ENCODE measurements at places on chromosomes 5 and 9.

- DNase-seq: peak; percentile 12
These were observed 38.3 kb downstream of the ZDHHC21 start for GRCh38 chr9:14654932-14655331.

DNA sequence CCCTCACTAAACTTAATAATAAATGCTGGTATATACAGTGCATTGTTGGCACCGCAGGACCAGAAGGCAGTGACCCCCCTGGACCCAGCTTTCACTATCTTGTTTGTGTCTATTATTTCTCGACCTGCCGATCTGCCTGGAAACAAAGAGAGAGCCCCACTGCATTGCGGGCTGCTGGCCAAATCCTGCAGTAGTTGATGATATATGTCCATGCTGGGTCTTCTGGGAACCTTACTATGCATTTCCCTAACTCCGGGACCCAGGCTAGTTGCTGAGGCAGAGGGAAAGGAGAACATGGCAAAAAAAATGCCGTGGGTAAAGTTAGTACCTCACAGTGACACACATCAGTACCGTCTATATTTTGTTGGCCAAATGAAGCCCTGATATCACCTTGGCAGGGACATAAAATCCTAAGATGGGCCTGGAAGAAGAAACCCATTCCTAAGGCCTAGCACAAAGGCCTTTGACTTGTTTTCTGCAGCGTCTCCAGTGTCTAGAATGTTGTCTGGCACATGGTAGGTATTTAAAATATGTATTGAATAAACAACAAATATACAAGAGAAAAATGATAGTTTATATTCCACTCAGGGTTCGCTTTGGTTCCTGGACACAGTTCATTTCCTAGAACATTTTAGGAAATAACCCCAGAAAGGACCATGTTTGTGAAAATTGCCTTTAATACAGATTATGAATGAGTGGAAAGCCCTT is 46.1 kb downstream of the NMUR2 start:
- DNase-seq: no peak

- DNase-seq: no peak
These were observed 40.3 kb upstream of the ANKRD55 start for GRCh38 chr5:56273376-56273955.

GRCh38 chr5:94754824-94755223 is 136.4 kb downstream of the SLF1 start:
- DNase-seq: no peak

DNA sequence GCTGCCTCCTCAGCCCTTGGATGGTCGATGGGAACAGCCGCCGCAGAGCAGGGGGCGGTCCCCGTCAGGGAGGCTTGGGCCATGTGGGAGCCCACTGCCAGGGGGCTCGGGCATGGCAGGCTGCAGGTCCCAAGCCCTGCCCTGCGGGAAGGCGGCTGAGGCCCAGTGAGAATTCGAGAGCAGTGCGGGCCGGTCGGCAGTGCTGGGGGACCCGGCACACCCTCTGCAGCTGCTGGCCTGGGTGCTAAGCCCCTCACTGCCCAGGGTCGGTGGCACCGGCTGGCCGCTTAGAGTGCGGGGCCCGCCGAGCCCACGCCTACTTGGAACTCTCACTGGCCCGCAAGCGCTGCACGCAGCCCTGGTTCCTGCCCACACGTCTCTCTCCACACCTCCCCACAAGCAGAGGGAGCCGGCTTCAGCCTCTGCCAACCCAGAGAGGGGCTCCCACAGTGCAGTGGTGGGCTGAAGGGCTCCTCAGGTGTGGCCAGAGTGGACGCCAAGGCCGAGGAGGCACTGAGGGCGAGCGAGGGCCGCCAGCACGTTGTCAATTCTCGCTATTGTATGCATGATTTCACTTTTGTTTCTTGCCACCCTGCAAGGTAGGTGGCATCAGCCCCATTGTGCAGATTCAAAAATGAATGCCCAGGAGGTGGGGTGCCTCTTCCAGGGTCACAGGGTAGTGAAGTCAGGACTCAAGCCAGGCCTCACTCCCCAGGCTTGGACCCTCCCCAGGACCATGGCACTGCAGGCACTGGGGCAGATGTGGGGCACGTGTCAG is 48.6 kb downstream of the COL15A1 start:
- DNase-seq: no peak

GRCh38 chr5:88364991-88365390 is 96.3 kb upstream of the TMEM161B start:
- no peak for DNase-seq

DNA sequence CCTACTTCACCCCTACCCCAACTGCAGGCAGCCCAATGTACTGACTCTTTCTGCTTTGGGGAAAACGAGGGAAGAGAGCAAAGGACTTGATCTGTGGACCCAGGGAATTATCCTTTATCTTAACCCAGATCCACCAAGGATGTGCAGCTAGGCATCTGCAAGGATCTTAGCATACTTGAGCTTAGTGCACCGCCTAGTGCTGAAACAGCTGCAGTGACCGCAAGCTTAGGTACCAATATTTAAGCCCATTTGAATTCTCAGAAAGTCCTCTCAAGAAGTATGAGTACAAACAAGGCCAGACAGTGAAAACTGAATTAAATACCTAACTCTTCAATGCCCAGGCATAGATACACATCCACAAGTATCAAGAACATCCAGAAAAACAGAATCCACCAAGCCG is 576.7 kb upstream of the ADAMTS16 start:
- peak; percentile 24 for DNase-seq

DNA sequence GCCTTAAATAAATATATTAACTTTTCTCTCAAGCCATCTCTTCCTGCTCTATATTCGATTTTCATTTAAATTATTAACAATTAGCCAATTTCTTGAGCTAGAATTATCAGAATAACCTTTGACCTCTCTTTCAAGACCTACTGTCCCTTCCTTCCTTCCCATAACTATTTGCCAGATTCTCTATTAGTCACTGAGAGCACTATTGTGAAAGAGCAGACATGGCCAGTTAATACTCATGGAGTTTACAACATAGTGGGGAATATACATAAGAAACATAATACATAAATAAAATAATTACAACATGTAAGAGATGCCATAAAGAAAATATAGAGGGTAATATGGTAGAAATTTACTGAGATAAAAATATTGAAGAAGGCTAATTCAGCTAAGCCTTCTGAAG is 72.1 kb upstream of the CHD1 start:
- no peak for DNase-seq

DNA sequence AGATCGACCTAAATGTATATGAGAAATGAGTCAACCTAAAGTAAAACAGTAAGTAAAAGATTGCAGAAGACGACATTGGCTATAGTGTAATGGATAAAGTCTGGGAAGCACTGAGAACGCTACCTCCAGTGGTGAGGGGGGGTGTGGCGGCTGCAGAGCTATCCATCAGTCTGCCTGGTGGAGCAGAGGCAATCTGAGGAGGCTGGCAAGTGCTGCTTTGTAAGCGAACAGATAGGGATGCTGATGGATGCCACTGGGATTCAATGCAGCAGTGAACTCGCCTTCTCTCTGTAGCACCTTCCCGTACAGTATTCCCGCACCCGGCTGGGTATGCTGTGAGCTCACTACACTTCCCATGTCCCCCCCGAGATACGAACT is 261.5 kb downstream of the NSG2 start:
- DNase-seq: no peak

DNA sequence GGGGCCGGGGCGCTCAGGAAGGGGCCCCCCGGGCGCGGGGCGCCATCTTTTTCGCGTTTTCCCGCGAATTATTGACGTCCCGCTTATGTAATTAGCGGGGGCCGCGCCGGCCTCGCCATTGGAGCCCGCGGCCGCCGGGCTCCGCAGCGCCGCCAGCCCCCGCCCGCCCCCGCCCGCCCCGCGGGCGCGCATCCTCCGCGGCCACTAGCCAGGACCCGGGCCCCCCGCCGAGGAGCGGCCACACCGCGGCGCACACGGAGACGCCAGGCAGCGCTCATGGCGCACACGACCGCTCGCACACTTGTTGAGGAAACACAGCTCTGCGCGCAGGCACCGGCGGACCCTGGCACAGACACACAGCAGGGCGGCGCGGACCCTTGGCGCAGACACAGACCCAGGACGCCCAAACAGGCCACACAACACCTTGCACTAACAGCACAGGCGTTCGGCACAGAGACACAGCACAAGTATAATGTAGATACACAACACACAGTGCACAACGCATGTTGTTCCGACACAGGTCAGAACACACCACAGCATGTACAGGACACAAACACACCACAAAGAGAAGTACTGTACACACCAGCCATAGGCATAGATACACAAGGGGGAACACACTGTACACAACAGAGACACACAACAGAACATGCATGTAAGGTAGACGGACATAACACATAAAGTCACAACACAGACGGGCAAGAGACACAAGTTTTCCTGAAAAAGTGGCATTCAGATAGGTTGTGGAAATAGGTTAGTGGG is 467 bp upstream of the PHF19 start:
- DNase-seq: peak; percentile 89

DNA sequence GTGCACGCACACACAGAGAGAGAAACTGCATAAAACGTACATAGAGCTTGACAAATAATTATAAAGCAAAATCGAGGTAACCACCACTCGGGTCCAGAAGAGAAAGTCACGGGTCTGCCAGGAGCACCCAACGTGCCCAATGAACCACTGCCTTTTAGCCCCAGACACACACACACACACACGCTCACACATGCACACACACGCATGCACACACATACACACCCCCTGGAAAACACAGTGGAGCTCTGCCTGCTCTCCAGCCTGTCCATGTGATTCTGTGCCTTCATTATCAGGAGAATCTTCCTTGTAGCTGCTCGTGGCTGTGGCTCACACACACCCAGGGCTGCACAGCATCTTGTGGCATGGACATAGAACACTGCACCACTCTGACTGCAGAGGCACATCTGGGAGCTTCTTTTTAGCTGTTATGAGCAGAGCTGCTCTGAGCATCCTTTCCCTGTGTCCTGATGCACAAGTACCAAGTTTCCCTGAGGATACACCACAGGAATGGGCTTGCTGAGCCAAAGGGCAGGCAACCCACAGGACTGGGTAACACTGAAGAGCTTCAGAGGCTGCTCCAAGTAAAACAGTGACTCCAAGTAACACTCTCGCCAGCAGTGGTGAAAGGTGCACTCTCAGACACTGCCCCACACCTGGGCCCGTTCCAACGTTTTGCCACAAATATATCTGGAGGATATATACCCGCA is 58.9 kb downstream of the CAMSAP1 start:
- no peak for DNase-seq

- peak; percentile 52 for DNase-seq
These were observed 46.0 kb downstream of the CRB2 start for GRCh38 chr9:123401879-123402513.

DNA sequence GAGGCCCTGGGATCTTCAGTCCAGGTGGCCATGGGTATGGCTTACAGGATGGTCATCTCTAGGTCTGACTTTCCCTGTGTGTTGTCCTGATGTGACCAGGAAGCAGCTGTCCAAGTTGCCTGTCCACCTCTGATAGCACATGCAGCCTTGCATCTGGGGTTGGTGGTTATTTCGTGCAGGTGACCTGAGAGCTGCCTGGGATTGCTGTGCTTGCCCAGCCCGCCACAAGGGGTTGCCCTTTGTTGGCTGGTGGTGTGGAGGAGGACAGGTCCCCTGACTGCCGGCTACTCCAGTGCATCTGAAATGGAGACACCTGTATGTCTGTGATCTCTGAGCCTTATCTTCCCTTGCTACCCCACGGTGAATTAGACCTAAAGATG is 212.6 kb downstream of the ARHGAP26 start:
- no peak for DNase-seq

DNA sequence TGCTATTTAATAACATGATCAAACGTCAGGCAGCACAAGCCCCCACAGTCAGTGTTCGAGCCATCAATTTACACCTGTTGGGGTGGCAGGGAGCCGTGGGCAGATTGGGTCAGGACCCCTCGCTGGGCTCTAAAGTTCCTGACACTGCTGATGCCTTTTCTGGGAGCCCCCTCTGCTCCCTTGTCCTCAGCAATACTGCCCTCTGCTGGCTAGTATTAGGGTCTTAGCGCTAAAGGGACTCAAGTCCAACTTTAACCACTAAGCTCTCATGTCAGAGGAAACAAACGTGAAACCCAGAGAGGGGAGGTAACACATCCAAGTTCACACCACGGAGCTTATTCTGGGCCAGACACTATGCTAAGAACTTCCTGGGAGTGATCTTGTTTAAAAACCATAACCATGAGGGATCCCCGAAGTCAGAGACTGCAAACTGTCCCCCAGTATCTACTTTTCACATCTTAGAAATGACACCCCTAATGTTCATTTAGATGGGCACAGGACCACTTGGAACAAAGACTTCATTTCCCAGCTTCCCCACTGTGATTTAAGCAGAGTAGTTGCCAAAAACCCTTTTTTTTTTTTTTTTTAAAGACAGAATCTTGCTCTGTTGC is 20.4 kb downstream of the ANKS6 start:
- DNase-seq: peak; percentile 77

GRCh38 chr5:148541054-148541835 is 113.1 kb downstream of the HTR4 start:
- no peak for DNase-seq

GRCh38 chr5:60489856-60490255 is 210.1 kb downstream of the DEPDC1B start:
- DNase-seq: no peak

DNA sequence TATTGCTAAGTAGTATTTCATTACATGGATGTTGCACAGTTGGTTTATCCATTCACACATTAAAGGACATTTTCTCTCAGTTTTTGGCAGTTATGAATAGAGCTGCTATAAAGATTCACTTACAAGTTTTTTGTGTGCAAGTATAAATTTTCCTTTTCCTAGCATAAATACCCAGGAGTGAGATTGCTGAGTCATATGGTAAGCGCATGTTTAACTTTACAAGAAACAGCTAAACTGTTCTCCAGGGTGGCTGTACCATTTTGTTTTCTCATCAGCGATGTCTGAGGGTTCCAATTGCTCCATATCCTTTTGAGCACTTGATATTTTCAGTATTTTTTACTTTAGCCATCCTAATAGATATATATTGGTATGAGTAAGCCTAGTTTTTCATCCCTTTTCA is 16.4 kb upstream of the ABCA1 start:
- DNase-seq: peak; percentile 30

DNA sequence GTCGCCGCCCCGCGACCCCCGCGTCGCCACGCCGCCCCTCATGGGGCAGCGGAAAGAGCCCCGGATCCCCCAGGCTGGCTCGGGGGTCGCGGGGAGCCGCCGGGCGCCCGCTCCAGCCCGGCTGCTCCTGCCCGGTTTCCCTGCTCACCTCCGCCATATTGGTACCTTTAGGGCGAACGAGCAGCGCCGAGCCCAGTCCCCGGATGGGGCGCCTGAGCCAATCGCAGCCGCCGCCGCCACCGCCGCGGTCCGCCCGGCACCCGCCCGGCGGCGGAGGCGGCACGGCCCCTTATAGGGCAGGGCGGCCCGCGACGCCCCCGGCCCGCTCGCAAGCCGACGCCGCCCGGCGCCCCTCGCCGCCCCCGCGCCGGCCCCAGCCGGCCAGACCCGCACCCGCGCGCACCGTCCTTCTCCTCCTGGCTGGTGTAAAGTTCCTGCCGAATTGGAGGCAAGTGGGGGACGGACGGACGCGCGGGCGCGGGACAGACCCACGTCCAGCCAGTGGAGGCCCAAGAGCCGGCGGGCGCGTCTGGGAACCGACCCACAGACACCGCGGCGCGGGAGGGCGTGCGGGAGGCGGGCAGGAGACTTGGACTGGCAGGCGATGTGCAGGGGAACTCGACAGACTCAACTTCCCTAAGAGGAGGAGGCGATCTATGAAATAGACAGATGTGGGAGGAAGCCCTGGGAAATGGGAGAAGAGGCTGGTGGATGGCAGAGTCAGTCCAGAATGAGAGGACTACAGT is at the start of gene MIER3:
MIER3 (minus strand) TSS at position 178 of the 746 bp plus-strand sequence; CDS start at position 157, 21 bp downstream.
- peak; percentile 84 for DNase-seq

- peak; percentile 34 for DNase-seq
These were observed 132.4 kb downstream of the ROR2 start for GRCh38 chr9:91817493-91818224.

GRCh38 chr9:77218612-77219011 is 41.3 kb downstream of the VPS13A start:
- DNase-seq: no peak

GRCh38 chr5:110909950-110910349 is 161.6 kb upstream of the TSLP start:
- no peak for DNase-seq
